Left hindlimb (tissue), 1 donor: ENCODE measurements at places on chromosomes 7 and 10.

- no peak for DNase-seq
These were observed 93.9 kb downstream of the DNAJB6 start for GRCh38 chr7:157430721-157431120.

DNA sequence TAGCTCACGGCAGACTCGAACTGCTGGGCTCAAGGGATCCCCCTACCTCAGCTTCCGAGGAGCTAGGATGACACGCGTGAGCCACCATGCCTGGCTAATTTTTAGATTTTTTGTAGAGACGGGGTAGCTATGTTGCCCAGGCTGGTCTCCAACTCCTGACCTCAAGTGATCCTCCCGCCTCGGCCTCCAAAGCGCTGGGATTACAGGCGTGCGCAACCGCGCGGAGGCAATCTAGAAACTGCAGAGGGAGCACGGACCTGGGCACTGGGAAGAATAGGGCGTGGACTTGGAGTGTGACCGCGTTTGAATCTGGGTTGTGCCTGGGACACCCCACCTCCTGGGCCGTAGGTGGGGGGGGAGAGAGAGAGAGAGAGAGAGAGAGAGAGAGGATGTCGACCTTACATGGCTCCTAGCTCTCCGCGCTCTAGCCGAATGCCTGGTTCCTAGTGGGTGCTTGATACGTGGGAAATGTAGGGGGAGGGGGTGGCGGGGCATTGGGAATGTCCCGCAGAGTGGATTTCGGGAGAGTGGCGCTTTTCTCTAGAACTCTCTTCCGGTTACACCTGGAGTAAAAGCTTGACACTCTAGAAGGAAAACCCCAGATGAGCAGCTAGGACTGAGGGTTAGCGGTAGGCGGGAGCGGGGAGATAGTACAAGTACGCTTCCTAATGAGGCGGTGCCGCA, 1.2 kb upstream of the MAP3K8 start:
- DNase-seq: peak; percentile 56

DNA sequence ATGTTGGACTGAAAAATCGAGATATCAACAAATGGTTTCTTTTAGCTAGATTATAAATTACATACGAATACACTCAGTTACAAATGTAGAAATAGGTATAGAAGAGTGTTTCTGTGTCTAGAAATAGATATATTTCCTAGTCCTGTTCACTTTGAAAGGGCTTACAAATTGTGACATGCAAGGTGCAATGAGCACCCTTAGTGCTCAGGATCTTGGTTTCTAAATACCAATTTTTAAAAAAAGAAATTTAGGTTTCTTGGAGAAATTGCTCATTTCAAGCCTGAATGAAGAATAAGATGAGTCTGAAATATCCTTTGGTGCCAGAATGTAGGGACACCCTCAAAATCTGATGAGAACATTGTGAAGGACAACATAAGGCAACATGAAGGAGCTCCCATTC, 306.0 kb downstream of the CRPPA start:
- no peak for DNase-seq

DNA sequence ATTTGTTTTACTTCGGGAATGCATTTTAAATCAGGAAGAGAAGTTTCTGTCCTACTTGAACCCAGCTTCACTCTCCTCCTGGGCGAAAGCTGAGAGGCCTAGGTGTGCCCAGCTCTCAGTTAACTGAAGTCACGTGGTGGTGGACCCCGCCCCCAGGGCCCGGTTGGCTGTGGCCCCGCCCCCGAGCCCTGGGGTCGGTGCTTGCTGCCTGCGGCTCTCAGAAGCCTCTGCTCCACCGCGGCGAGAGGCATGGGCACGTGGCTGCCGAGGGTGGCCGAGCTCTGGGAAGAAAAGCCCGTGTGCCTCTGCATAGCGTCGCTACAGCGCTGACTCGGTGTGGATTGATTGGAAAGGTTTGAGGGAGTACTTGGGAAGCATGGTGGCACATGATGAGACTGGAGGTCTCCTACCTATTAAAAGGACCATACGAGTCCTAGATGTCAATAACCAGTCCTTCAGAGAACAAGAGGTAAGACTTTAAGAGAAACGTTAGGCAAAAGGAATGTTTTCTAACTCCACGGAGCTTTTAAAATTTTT, 34.1 kb downstream of the NET1 start:
- peak; percentile 96 for DNase-seq

GRCh38 chr10:99557044-99557443, 24.3 kb downstream of the NKX2-3 start:
- no peak for DNase-seq

- no peak for DNase-seq
These were observed 18.5 kb upstream of the ZNF680 start for GRCh38 chr7:64581391-64581790.

GRCh38 chr7:157586426-157586955, 249.7 kb downstream of the DNAJB6 start:
- no peak for DNase-seq

DNA sequence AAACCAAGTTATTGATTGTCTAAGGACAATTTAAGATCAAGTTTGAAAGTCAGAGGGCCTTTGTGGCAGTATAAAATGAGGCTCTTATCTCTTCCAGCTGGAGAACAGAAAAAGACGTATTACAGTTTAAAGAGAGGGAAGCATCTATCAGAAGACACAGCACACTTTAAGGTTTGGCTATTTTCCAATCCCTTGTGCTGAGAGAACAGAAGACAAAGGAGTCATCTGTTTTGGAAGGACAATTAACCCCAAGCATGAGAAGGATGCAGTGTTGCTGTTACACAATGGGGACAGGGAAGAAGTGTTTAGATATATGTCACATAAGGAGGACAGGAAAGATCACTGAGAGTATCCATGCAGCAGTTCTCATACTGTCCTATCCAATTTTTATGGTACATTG, 1224.2 kb upstream of the SORCS1 start:
- DNase-seq: no peak

- no peak for DNase-seq
These were observed 28.8 kb downstream of the MIOS start for GRCh38 chr7:7595451-7595850.

- no peak for DNase-seq
These were observed 86.8 kb upstream of the ANKRD1 start for GRCh38 chr10:91007655-91008054.

DNA sequence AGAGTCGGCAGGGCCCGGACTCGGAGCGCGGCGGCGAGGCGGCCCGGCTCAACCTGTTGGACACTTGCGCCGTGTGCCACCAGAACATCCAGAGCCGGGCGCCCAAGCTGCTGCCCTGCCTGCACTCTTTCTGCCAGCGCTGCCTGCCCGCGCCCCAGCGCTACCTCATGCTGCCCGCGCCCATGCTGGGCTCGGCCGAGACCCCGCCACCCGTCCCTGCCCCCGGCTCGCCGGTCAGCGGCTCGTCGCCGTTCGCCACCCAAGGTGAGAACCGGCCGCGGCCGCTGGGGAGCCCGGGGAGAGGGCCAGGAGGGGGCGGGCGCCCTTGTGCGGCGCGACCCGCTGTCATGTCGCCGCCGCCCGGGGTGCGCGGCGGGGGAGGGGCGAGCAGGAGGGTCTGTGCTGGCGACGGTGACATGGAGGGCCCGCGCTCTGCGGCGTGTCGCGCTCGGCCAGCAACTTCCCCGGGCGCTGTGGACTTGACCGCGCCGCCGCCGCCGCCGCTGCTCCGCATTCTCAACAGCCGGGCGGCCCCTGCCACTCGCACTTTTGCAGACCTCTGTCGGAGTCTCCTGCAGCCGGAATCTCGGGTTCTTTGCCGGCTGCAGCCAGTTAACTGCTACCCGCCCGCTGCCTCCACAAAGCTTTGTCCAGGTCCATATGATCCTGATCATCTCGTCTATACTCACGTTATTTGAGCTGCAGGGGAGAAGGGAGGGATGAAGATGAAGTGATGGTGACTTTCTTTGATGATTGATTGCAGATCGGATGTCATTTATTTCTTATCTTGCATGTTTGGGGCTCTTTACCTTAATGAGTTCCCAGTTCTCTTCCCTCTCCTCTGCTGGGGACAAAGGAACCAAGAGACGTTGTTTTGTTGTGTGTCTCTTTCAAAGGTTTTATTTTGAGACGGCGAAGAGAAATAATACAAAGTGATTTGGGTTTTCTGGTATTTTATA, 869 bp downstream of the TRIM24 start:
- peak; percentile 65 for DNase-seq

DNA sequence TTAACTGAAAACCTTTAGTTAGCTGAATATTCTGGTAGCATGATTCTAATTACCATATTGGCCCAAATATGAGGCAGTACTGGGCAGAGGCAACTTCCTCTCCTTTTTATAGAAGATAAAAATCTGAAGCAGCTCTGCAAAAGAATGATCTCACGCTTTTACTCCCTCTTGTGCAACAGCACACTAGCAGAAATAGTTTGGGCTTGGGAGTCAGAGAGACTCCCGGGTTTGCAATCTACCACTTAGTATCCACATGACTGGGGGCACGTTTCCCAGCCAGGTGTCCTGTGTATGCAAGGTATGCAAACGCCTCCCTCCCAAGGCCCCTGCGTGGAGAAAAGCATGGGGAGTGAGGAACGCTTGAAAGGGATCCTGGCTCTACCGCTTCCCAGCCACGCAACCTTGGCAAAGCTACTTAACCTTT, 47.2 kb upstream of the RHEB start:
- DNase-seq: no peak

GRCh38 chr7:108079648-108080591, 50.2 kb downstream of the LAMB4 start:
- DNase-seq: peak; percentile 81

DNA sequence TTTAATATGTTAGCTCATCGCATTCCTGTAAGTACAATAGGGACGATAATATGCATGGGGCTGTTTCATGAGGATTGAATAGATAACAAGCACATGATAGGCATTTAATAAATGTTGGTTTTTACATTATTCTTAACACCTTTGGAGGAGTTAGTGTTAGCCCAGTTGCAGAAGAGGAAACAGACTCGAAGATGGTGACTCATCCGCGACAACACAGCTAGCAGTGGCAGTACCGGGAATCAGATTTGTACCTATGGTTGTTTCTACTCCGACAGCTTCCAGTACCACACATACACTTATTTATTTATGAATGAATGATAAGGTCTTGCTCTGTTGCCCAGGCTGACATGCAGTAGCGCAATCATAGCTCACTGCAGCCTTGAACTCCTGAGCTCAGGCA, 2.9 kb downstream of the LRMDA start:
- DNase-seq: no peak

DNA sequence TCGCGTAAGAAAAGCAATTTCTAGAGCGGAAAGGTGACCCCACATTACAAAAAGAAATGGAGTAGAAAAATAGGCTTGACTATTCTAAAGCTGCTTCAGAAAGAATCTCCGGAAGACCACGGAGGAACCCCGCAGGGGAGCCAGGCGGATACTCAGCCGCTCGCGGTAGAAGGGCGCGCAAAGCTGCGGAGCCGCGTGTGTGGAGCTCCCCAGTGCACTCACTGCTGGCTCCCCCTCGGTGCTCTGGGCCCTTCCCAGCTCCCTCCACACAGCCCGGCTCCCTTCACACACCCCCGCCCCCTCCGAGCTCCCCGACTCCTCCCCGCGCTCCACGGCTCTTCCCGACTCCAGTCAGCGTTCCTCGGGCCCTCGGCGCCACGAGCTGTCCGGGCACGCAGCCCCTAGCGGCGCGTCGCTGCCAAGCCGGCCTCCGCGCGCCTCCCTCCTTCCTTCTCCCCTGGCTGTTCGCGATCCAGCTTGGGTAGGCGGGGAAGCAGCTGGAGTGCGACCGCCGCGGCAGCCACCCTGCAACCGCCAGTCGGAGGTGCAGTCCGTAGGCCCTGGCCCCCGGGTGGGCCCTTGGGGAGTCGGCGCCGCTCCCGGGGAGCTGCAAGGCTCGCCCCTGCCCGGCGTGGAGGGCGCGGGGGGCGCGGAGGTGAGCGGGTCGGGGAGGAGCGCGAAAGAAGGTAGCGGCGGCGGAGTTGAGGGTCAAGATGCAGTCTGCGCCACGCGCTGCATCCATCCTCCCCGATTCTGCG, at the start of gene STEAP2:
STEAP2 (plus strand) TSS at position 350 of the 758 bp plus-strand sequence. CDS start 13,343 bp downstream, outside the sequence.
- DNase-seq: peak; percentile 95

DNA sequence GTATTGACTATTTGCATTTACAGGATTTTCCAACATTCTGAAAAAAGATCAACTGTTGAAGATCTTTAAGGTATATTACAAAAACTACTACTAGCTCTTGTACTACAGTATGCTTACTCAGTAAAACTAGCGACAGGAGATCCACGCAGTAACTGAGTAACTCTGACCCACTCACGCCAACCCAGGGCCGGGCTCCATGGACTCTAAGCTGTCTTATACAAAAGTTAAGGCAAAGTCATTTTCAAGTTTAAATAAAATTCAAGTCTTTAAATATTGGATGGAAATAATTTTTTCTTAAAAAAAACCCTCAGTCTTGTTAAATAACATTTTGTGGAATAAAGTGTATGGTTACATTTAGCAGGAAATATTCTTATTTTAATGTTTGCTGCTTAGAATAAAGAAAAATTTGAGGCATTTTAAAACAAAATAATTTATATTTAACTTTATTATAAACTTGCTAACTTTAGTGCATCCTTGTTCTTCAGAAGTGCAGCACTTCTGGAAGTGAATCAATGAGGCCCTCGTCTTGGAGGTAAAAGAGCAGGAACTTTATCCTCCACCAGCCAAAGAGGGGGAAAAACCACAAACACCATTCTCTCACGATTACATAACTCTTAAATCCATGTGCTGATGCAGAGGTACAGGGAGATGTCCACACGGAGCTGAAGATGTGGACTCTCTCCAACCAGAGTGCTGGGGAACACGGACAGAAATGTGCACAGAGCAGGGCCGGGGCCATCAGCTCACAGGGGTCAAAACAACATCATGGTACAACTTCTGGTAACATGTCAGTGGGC, 119.9 kb downstream of the LARP4B start:
- DNase-seq: no peak

GRCh38 chr10:77236700-77237099, 400.9 kb downstream of the KCNMA1 start:
- DNase-seq: no peak
